ENCODE measurements at places on chromosomes 6 and 20. TPM values are rescaled to one million over a fixed set of nuclear protein-coding genes. Genes with fewer than 3 reads are reported as not detected.
A peak's percentile ranks its signal among the peaks of the same experiment; 100 is the strongest.

DNA sequence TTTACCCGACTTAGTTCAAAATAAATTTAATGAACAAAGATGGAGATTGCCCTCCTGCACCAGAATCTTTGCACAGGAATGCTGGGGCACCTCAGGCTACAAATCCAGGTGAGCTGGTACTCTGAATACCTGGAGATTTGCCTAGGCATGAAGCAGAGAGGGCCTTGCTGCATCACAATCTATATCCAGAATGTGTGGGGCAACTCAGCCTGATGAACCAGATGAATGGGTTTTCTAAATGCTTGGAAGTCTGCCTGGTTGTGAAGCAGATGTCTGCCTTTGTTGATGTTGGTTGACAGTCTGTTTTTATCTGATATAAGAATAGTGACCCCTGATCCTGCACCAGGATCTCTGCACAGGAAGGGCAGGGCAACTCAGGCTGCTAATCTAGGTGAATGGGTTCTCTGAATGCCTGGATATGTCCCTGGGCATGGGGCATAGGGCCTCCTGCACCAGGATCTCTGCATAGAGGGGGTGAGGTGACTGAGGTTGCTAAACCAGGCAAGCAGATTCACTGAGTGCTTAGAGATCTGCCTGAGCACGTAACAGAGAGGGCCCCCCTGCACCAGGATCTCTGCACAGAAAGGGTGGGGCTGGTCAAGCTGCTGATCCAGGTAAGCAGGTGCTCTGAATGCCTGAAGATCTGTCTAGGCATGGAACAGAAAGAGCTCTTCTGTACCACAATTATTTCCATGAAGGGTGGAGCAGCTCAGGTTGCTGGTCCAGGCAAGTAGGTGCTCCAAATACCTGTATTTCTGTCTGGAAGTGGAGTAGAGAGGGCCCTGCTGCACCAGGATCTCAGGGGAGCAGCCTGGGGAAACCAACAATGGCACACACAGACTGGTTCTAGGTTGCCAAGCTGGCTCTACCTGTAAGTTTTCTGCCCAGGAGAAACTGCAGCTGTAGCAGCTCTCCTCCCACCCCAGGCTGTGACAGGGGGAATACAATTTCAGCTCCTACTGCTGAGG lies 437.5 kb downstream of the MMUT start:
- DNase-seq = no peak

SCUBE3 gene
- total RNA-seq = 31.5 TPM

TREML2 gene
- total RNA-seq = not detected

ENPP4 gene
- 0.63 TPM for total RNA-seq

GRCh38 chr20:36407199-36407733 lies 101.1 kb downstream of the DLGAP4 start:
- DNase-seq = peak; percentile 87

DNA sequence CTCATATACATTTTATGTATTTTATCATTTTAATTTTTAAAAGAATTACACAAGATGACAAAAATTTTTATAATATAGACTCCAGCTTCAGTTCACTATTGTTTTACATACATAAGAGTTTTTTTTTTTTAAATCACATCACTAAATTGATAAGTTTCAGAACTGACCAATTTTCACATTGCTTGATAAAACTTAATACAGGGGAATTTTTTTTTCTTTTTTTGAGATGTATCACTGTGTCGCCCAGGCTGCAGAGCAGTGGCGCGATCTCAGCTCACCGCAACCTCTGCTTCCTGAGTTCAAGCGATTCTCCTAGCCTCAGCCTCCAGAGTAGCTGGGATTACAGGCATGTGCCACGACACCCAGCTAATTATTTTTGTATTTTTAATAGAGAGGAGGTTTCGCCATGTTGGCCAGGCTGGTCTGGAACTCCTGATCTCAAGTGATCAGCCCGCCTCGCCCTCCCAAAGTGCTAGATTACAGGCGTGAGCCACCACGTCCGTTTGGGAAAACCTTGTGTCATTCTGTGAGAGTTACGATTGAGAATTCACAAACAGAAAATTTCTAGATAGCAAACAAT lies 36.6 kb upstream of the BTN3A2 start:
- no peak for DNase-seq

- no peak for DNase-seq
Measured at GRCh38 chr6:48401016-48401415, 290.0 kb upstream of the PTCHD4 start.

MAPK13 gene
- 6.6 TPM for total RNA-seq

ZNF165 gene
- 0.86 TPM for total RNA-seq

GRCh38 chr6:71287926-71288227 lies 734 bp upstream of the OGFRL1 start:
- no peak for DNase-seq

GRCh38 chr6:90149280-90149679 lies 147.4 kb downstream of the BACH2 start:
- no peak for DNase-seq

DNA sequence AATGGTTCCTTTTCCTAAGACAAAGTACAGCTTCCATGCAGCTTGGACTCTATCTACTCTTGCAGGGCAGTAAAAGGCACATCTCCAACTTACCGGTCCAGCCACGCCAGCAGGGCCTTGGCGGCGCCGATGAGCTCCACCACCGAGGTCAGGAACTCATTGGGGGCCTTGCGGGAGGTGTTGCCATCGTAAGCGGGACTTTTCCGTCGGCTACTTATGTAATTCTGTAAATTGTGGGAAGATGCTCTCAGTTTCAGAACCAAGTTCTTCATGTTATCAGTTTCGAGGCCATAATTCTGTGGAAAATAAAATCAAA lies 68.5 kb downstream of the CNKSR3 start:
- DNase-seq = no peak
